ENCODE measurements at places on chromosomes 1 and 21.

DNA sequence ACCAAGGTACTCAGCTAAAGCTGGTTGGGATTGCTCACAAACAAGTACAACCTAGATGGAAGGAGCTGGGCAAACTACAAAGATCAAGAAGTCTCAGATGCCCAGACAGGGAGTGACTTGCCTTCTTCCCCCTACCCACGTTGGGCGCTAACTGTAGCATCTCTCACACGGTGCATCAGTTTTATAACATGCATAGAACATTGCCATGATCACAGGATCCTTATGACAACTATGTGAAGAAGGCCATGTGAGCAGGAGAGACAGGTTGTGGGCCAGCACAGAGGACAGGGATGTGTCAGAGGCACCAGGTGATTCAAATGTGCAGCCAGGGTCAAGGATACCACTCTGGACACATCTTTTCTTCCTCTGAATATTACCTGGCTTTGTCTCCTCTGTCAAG is 28.3 kb upstream of the CYP4B1 start:
- DNase-seq = no peak

- no peak for DNase-seq
These were observed 53.1 kb downstream of the ABCD3 start for GRCh38 chr1:94471271-94471670.

DNA sequence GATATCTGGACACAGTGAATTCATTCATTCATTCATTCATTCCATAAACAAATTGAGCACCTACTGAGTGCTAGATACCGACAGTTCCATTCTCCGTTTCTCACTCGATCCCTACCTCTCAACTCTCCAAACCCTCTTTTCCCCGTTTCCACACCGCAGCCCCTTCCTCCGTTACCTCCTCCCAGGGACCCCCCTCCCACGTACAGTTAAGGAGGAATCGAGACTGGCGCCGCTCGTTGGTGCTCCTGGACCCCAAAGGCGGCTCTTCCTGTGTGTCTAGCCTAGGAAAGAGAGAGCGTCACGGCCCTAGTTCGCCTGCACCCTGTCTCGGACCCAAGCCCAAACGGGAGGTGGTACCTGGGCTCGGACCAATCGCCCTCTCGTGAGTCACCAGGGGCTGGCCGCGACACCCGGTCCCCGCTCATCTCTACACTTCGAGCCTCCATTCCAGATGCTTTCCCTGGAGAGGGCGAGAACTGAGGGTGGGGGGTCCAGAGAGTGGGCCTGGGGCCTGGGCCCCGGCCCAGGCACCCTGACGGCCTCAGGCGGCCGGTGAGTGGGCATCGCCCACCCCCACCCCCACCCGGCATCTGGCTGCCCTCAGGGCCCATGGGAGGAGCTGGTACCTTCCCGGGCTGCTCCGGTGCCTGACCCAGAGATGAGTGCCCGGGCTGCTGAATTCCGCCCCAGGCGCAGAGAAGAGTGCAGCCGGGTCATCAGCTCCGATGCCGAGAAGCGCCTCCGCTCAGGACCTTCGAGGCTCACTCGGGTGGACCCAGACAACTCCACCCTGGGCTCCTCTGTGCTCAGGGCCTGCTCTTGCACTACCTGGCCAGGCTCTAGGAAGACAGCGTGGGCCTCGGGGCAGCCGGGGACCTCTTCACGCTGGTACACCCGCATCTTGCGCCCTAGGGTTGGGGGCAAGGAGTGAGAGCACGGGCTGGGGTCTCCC is 4.9 kb downstream of the ARHGEF19 start:
- DNase-seq = no peak

- no peak for DNase-seq
These were observed 4.8 kb upstream of the SRP9 start for GRCh38 chr1:225772848-225773247.

DNA sequence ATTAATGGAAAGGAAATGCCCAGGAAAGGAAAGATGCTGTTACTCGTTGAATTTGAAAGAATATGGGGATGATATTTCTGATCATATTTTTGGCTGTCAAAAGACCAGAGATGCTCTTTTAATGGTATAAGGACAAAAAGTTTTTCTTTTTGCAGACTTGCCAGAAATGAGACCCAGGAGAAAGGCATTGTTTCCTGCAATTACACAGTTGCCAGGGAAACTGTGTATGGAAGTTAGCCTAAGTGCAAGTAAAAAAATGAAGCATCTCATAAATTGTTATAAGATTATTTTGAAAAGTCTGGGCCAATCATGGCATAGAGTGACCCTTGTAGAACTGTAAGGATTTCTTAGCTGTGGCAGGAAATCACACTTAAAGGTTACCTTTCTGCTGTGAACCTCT is 155.7 kb upstream of the BEND5 start:
- DNase-seq = no peak

- DNase-seq = no peak
These were observed 8.2 kb upstream of the TGFBR3 start for GRCh38 chr1:91894036-91894761.

GRCh38 chr1:115850937-115851336 is 10.0 kb upstream of the NHLH2 start:
- no peak for DNase-seq

DNA sequence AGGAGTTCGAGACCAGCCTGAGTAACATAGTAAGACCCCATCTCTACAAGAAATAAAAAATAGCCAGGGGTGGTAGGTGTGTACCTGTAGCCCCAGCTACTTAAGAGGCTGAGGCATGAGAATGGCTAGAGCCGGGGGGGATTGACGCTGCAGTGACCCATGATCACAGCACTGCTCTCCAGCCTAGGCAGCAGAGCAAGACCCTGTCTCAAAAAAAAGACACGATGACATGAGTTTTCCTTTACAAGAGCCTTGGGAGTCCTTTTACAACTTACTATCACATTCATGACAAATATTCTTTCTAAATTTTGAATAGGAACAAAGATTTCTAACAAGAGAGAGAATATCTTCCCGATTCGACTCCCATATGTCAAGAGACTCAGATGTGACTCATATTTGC is 3.3 kb upstream of the BRWD1 start:
- DNase-seq = no peak

DNA sequence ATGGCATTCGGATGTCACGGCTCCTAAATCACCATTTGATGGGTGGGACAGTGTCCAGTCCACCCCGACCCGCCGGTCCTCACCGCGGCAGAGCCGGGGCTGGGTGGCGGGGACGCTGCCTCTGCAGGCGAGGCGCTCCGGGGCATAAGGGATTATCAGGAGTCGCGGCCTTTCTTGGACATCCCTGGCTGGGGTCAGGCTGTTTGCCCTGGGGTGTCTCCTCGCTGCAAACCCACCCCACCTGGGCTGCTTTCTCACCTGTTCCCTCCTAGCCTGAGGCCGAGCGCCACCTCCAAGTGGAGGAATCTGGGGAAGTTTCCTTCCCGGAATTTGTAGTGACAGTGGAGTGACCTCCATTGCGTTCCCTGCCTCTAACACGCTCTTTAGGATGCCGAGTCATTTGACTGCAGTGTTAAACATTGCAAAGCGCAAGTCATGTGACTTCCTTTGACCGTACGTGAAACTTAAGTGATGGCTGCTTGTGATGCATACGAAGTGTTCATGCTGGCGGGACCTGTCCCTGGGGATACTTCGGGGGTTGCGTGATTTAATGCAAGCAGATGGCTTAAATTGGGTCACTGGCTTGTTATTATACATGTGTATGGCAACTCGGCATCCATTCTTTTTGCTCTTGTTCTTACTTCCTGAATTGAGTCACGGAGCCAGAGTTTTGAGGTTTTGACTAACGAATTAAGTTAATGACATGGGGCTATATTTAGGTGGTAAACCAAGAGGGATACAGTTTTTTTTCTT is 536 bp downstream of the LGALS8 start:
- DNase-seq = peak; percentile 65

GRCh38 chr1:8510041-8510823 is 192.3 kb downstream of the SLC45A1 start:
- DNase-seq = peak; percentile 57

- no peak for DNase-seq
These were observed 8.4 kb upstream of the GNG4 start for GRCh38 chr1:235657747-235658526.

GRCh38 chr1:89719502-89720306 is 86.8 kb downstream of the LRRC8C start:
- DNase-seq = no peak

DNA sequence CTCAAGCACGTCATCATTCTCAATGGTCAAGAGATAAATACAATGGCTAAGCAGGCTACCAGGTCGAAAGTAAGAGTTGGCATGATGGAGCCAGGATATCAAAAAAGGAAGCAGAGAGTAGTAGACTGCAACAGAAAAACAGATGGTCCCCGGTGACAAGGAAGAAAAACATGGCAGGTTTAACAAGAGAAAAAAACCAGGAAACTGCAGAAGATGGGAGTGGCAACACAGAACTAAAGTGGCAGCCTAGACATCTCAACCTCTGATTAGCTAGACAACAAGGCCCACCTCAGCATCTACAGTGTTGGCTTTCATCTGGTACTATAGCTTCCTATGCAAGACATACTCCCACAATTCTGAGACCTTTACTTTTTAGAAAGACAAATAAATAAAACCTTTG is 3.1 kb downstream of the UBR4 start:
- no peak for DNase-seq

- no peak for DNase-seq
These were observed 29.2 kb downstream of the COL16A1 start for GRCh38 chr1:31674626-31675025.

DNA sequence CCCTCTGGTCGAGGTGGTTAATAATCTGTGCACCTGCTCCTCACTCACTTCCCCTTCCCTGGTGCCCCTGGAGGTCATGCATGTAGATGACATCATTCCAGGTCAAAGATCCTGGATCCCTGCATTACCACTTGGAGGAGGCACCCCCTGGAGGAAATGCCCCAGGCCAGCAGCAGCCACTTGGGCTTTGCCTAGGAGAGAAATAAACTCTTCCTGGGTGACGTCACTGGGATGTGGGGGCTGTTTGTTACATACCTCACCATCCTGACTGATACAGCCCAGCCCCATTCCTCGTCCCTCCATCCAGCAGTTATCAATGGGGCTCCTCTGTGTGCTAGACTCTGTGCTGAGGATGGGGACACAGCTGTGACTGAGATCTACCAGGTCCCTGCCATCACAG is 433.6 kb downstream of the PTPRU start:
- DNase-seq = no peak

DNA sequence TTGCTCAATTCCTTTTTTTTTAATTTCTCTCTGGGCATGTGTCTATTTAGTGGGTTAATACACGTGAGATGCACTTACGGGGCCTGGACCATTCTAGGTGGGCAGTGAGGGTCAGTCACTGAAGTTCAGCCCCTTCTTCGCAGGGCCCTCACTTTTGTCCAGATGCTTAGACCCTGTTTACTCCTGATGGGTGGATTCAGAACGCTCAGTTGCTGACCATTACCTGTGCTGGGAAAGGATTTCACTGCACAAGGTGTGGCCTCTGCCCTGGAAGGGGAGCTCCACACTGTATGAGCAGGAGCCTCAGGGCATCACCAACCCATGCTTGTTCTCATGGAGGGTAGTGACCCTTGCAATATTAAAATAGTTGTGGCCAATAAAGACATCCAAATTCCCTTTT is 4.5 kb downstream of the PRAMEF12 start:
- no peak for DNase-seq

DNA sequence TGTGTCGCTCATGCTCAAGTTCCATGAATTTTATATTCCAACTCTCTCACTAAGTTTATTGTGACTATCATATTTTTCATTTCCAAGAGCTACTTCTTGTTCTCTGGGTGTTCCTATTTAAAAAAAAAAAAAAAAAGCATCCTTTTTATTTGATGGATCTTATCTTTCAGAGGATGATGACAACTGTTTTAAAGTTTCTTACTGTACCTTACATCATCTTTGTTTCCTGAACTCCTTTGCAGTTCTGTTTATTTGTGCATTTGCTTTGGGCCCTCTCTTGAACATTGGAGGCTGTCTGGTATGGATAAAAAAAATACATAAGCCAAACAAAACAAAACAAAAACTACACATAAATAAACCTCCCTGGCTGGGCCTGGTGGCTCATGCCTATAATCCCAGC is 32.1 kb upstream of the FAM20B start:
- no peak for DNase-seq

- no peak for DNase-seq
These were observed 43.8 kb downstream of the RHBG start for GRCh38 chr1:156412653-156413321.

DNA sequence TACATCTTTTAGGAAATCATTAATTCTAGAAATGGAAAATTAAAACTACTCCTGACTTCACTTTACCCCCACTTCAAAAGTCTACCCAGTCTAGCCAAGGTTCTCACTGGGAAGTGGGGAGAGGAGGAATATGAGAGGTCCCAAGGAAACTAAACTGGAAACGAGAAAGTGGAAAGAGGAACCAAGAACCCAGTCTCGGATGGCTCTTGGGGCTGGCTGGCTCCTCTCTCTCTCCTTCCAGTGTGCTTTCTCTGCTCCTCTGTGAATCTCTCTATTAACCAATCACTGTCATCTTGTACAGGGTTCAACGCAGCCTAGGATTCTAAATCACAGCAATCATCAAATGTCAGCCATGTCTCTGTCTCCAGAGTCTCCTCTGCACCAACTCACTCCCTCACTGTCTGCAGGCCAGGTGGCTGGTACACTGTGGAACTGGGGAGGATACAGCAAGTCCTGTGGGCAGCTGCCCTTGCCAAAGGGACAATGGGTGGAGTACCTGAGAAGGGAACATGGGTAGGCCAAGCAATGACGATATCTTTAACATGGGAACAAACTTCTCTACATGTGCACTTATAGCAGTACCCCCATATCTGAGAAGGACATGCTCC is 33.7 kb downstream of the GNB1 start:
- no peak for DNase-seq

DNA sequence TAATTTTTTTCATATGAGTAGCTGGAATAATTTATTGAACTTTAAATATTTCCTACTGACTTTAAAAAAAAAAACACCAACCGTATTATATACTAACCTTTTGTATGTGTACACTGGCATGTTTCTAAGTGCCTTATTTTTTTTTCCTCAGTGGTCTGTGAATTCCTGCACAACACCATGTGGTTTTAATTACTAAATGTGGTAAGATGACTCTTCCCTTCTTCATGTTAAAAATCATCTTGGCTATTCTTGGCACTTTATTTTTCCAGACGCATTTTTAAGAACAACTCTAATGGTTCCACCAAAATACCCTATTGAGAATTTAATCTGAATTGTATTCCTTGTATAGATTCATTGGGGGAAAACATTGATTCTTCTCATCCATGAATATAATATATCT is 28.4 kb downstream of the PPP2R5A start:
- no peak for DNase-seq

Data from T-helper 2 cell treated with Interferon-gamma antibody and Interleukin-4, amounts not matched to agents 5 μg/mL and 100 μg/mL, for 36 hours (primary cell).